ENCODE measurements at places on chromosomes 13 and 19.

- no peak for DNase-seq
Observed at GRCh38 chr13:38703255-38703654, 16.4 kb downstream of the FREM2 start.

DNA sequence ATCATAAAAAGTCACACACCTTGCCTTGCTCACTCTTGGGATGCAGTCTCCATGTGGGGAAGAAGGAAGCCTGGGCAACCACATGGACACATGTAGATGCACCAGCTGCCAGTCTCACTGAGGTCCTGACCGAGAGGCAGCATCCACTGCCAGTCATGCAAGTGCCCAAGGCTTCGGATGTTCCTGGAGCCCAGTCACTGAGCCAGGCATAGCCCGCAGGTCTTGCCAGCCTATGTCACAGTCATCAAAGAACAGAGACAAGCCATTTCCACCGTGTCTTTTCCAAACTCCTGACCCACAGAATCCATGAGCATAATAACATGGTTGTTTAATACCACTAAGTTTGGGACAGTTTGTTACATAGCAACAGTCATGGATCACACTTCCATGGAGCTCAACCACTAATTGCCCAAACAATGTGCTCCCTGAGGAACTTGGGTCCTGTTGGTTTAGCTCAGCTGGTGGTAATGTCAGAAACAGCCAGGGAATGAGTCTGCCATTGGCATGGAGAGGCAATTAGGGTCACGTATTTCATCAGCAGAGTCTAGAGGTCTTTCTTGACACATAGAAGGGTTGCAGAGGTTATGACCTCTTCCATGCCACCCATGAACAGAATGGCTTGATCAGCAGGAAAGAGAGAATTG, 21.5 kb downstream of the STARD13 start:
- no peak for DNase-seq

- DNase-seq, result no peak
Observed at GRCh38 chr13:114065141-114065925, 67.1 kb downstream of the RASA3 start.

DNA sequence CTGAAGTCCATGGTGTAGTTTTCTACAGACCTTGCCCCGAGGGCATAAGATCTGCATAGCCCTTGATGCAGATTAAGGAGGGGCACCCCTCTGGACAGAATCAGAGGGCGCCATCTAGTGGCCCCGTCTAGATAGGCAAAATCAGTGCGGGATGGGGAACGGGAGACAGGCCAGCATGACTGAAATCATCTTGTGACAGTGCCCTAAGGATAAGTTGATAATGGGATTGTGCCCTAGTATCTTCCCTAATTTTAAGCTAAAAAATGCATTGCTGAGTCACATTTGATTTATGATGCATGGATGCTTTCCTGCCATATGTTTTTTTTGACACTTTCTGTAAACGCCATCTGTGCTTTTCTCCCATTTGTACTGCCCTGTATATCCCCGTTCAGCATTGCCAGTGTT, 19.0 kb upstream of the GPI start:
- peak; percentile 41 for DNase-seq

DNA sequence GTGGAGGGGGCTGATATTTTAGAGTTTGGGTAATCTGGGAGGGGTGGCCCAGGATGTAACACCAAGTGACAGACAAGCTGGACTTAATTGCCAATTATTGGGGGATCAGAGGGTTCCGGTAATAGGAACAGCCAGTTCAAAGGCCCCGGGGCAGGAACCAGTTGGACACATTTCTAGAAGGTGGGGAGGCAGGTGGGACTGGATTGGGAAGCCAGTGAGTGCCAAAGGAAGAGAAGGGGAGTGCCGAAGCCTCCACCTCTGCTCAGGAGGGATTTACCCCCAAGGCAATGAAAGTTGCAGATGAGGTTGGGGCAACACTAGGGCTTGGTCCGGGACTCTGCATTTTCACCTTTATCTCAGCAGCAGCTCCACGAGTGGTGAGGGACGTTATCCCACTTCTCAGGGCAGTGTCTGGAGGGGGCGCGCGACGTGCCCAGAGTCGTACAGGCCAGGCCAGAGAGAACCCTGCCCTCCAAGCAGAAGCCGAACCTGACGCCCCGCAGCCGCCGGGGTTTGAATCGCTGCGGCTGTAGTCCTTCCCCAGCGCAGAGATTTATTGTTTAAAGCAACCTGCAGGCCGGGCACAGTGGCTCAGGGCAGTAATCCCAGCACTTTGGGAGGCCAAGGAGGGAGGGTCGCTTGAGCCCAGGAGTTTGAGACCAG, 5.7 kb upstream of the JUND start:
- no peak for DNase-seq

GRCh38 chr19:8681345-8682029, 17.1 kb downstream of the ACTL9 start:
- DNase-seq, result no peak

DNA sequence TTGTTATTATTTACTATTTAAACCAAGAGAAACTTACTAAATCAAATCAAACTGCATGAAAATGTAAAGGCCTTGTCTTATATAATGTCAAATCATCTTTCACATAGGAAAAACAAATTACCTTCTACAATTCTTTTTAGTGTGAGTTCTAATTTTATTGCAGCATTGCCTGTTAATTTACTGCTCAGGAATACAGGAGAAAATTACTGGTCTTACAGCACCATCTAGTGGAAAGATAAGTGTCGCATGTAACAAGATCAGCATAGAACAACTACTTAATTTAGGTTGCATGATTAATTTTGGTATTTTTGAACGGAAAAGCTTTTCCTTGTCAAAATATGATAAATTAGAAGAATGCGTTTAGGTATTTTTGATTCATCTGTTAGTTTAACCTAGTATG, 502.7 kb downstream of the UQCRFS1 start:
- DNase-seq, result peak; percentile 44

GRCh38 chr19:18433735-18434398, 4.1 kb downstream of the ISYNA1 start:
- DNase-seq, result no peak

DNA sequence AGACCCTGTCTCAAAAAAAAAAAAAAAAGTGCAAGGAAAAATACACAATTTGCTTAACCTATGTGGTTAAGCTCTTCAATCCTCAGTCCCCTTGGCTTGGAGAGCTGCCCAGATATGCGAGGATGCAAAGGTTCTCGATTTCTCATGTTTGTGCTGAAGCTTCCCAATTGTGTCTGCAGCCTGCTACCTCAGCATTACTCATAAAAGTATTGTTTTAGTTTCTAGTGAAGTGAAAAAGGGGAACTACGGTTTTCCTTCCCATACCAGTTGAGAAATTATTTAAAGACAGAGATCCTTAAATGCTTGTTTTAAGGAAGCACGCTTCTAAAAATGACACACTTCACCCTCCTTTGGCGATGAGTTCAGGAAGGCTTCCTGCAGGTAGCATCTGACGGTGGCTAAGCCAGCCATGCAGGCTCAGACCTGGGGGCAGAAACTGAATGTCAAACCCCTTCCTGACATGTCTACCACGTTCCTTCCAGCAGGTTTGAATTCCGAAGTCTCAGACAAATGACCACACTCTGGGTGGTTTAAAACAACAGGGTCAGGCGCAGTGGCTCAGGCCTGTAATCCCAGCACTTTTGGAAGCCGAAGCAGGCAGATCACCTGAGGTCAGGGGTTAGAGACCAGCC, 47.9 kb downstream of the RUBCNL start:
- no peak for DNase-seq

GRCh38 chr19:10718205-10719196, 622 bp downstream of the DNM2 start:
- no peak for DNase-seq

DNA sequence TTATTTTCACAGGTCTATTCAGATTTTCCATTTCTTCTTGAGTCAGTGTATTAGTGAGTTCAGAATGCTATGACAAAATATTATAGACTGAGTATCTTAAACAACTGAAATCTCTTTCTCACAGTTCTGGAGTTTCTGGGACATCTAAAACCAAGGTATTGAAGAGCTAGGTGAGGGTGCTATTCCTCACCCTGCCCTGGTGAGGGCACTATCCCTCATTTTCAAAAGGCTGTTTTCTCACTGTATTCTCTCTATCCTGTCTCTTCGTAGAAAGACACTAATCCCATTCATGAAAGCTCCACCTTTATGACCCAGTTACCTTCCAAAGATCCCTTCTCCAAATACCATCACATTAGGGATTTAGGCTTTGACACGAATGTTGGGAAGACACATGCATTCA, 1617.1 kb downstream of the PCDH9 start:
- DNase-seq, result no peak

DNA sequence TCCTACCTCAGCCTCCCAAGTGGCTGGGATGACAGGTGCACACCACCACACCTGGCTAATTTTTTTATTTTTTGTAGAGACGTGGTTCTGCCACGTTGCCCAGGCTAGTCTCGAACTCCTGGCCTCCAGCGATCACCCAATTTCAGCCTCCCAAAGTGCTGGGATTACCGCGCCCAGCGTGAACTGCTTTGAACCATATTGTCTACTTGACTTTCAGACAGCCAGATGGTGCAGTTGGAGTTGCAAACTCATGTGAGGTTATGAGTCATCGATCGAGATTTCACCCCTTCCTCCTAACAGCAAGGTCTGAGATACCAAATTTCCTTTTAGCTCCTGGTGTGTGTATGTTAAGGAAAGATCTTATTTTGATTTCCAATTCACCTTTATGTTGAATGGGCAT, 2.7 kb downstream of the SLC27A1 start:
- no peak for DNase-seq

- no peak for DNase-seq
Observed at GRCh38 chr13:67277581-67277980, 47.4 kb upstream of the PCDH9 start.

GRCh38 chr13:104577071-104577815, 1511.0 kb upstream of the SLC10A2 start:
- DNase-seq, result no peak

DNA sequence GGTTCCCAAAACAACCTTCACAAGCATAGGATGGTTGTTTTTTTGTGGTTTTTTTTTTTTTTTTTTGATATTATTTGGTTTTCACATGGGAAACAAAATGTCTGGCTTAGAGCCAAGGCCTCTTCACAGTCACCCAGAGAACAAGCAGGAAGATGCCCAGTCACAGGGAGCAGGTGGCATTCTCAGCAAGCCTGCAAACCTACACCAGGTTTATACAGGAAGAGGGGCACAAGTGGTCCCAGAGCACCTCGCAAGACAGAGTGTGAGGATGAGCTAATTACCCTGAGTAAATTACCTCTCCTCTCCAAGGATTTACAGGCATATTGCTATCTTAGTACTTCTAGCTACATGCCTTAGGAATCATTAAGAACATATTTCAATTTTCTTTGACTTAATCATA, 1375.6 kb downstream of the EFNB2 start:
- no peak for DNase-seq

GRCh38 chr19:4097501-4097900, 26.4 kb downstream of the MAP2K2 start:
- no peak for DNase-seq

GRCh38 chr19:17721821-17722220, 2.5 kb downstream of the MAP1S start:
- no peak for DNase-seq

- no peak for DNase-seq
Observed at GRCh38 chr19:9917321-9917720, 19.0 kb downstream of the OLFM2 start.

GRCh38 chr19:35622750-35623149, 6.1 kb upstream of the RBM42 start:
- no peak for DNase-seq

- DNase-seq, result peak; percentile 14
Observed at GRCh38 chr13:36850790-36851438, 31.9 kb downstream of the RFXAP start.

DNA sequence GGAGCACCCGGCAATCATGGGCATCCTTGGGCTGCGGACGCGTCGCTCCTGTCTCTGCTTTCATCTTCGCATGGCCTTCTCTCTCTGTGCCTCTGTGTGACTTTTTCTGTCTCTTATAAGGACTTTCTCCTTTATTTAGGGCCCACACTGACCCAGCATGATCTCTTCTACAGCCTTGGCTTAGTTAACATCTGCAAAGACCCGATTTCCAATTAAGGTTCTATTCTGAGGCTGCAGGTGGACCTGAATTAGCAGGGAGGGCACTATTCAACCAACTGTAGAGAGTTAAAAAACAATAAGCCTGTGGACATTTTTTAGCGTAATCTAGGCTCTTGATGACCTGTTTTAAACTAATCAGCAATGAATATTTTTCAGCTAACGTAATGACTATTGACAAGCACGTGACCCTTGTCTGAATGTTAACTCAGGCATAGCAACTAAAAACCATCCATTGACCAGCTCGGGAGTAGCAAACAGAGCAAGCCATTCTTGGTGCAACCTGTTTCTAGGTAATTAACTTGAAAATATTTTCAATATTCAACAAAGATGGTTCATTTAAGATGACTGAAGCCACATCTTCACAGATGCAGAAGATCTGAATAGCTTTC, 15.2 kb downstream of the F10 start:
- DNase-seq, result no peak

GRCh38 chr19:15885167-15885566, 12.7 kb downstream of the CYP4F2 start:
- no peak for DNase-seq

DNA sequence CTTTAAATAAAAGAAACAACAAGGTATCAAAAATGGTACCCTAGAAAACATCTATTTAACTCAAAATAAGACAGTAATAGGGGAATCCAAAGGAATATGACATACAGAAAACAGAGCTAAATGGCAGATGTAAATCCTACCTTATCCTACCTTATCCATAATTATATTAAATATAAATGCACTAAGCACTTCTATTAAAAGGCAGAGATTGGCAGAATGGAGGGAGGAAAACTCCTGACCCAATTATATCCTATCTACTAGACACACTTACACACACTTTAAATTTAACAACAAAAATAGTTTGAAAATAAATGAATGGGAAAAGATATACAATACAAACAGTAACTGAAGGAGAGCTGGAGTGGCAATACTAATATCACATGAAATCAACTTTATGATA, 14.4 kb downstream of the RNASEH2B start:
- no peak for DNase-seq

DNA sequence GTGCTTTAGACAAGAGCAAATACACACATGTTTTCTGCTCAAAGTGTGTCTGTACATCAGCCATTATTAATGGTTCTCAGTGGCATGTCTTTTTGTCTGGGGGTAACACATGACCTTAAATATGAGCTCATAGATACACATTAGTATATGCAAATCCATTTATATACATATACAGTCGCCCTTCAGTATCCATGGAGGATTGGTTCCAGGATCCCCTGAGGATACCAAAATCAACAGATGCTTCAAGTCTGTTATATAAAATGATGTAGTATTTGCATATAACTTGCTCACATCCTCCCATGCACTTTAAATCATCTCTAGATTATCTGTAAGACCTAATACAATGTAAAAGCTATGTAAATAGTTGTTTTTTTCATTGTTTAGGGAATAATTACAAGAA, 298.1 kb downstream of the OLFM4 start:
- no peak for DNase-seq

DNA sequence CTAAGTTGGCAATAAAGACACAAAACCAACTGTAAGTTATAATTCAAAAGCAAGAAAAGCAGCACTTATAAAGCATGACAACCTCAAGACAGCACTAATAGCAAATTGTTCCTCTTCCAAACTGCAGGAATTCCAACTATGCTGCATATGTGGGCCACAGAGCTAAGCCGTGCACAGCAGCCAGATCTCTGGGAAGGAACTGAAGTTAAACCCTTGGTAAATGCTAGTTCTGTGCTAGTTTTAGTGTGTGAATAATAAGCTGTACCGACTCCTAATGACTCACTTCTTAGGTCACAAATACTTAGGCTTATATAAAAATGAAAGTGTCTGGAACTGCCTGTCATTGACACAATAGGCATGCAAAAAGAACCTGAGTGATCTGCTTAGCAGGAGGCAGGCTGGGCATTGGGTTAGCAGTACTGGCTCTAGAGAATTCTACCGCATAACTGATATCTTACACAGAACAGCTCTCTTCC, 21.2 kb upstream of the GTF3A start:
- no peak for DNase-seq

- no peak for DNase-seq
Observed at GRCh38 chr19:46803555-46803954, 15.2 kb upstream of the SLC1A5 start.

All from NCI-H1930 (cell line).